Activated naive CD4-positive, alpha-beta T cell treated with anti-CD3 and anti-CD28 coated beads for 36 hours (primary cell): ENCODE measurements at places on chromosomes 6 and 20. TPM values are rescaled to one million over a fixed set of nuclear protein-coding genes. Genes with fewer than 3 reads are reported as not detected.

Gene GLP1R
- 0.07 TPM for total RNA-seq

Gene BNIP5
- total RNA-seq, result not detected

GRCh38 chr20:58718121-58718563 is 25.5 kb downstream of the NPEPL1 start:
- H3K4me3 ChIP-seq, result no peak overlapping the region
- H3K4me1 ChIP-seq, result no peaks in the 10 kb centered on the region
- H3K27me3 ChIP-seq, result peaks cover 12% of the 10 kb centered on the region
- no peak overlapping the region for H3K27ac ChIP-seq
- no peaks in the 10 kb centered on the region for H3K36me3 ChIP-seq

DNA sequence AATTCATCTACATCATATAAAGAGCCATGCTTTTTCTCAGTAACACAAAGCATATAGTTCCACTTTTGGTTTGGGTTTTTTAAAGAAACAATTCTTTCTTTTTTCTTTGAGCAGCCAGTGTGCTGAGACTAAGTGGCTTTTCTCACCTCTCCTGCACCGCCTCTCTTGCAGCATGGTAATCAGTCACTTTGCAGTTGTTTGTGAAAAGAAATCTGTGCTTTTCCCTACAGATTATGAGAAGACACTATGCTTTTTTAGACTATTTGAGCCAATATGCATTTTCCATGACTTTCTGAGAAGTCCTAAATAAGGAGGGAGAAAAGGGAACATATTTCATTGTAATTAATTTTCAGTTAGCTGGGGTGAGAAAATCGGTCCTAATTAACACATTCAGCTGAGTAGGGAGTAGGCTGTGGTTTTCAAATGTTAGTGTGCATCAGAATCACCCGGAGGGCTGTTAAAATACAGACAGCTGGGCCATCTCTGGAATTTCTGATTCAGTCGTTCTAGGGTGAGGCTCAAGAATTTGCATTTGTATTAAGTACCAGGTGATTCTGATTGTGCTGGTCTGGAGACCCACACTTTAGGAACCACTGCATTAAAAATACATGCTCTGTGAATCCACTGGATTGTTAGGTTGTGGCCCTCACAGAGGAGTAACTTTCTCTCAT is 155.2 kb downstream of the TINAG start:
- no peak overlapping the region for H3K4me3 ChIP-seq
- DNase-seq, result no peak
- H3K36me3 ChIP-seq, result no peaks in the 10 kb centered on the region
- H3K4me1 ChIP-seq, result no peaks in the 10 kb centered on the region
- no peak overlapping the region for H3K27ac ChIP-seq

GRCh38 chr20:38877483-38877882 is 48.7 kb upstream of the FAM83D start:
- DNase-seq, result no peak
- H3K36me3 ChIP-seq, result no peaks in the 10 kb centered on the region
- no peak overlapping the region for H3K4me3 ChIP-seq
- H3K27me3 ChIP-seq, result no peaks in the 10 kb centered on the region

GRCh38 chr20:53434662-53435061 is 159.0 kb downstream of the ZNF217 start:
- H3K36me3 ChIP-seq, result peaks cover 10% of the 10 kb centered on the region
- no peak overlapping the region for H3K4me3 ChIP-seq
- H3K27ac ChIP-seq, result no peak overlapping the region
- no peaks in the 10 kb centered on the region for H3K4me1 ChIP-seq

- no peak for DNase-seq
- no peak overlapping the region for H3K4me3 ChIP-seq
- peaks cover 42% of the 10 kb centered on the region for H3K4me1 ChIP-seq
- H3K27me3 ChIP-seq, result no peaks in the 10 kb centered on the region
- H3K27ac ChIP-seq, result no peak overlapping the region
Observed at GRCh38 chr6:15363164-15363522, 117.3 kb downstream of the JARID2 start.

DNA sequence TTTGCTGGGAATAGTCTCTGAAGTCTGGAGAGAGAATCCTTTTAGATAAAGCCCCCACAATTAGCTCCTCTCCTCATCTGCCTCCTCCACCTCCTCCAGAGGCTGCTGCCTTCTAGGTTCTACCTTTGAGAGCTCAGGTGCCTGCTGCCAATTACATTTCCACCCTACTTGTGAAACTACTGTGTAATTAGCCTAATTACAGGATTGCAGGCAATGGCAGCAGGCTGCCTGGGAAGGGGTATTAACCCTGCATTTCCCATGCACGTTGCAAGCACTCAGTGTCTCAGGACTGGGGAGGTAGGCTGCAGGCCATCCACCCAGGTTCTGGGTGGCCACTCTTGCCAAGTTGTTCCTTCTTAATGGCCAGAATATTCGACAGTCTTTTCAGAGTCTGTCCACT is 215.6 kb upstream of the ZNF217 start:
- no peaks in the 10 kb centered on the region for H3K27me3 ChIP-seq
- H3K36me3 ChIP-seq, result no peaks in the 10 kb centered on the region
- DNase-seq, result no peak
- no peak overlapping the region for H3K27ac ChIP-seq

DNA sequence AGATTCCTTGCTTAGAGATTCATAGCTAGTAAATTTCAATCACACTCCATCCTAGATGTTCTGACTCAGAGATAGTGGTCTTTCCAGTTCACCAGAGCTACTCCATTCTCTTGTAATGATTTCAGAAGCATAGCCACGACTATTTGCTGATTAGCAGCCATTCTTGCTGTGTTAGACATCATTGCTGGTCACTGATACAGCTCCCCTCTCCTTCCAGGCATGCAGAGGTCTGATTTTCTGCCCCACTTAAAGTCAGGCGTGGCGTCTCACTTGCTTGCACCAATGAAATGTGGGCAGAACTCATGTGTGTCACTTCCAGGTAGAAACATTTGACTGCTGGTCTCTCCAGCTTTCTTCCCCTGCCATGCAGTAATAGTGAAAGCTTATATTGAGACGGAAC is 168.9 kb upstream of the JARID2 start:
- no peaks in the 10 kb centered on the region for H3K4me1 ChIP-seq
- no peak overlapping the region for H3K27ac ChIP-seq
- H3K36me3 ChIP-seq, result no peaks in the 10 kb centered on the region
- H3K27me3 ChIP-seq, result no peaks in the 10 kb centered on the region
